ENCODE measurements at places on chromosomes 7 and 10. TPM values are rescaled to one million over a fixed set of nuclear protein-coding genes. Genes with fewer than 3 reads are reported as not detected.
A peak's percentile ranks its signal among the peaks of the same experiment; 100 is the strongest.

Gene CLEC5A
- total RNA-seq, result 0.16 TPM

DNA sequence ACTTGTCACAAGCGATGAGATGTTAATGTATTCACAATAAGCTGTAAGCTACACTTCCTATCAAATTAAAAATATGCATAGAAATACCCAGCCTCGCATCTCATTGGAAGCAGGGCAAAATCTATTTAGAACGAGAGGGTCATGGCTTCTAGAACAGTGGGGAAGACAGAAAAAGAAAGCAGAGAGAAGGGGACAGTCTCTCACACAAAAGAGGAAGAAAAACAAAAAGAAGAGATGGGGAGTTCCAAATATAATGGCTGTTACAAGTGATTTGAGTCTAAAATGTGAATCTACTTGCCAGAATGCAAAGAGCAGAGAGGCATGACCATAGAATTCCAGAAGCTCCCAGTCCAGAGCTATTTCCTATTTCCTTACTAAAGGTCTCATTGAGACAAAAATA is 13.8 kb downstream of the LRRN3 start:
- DNase-seq, result no peak

Gene INPP5F
- total RNA-seq, result 11.4 TPM

DNA sequence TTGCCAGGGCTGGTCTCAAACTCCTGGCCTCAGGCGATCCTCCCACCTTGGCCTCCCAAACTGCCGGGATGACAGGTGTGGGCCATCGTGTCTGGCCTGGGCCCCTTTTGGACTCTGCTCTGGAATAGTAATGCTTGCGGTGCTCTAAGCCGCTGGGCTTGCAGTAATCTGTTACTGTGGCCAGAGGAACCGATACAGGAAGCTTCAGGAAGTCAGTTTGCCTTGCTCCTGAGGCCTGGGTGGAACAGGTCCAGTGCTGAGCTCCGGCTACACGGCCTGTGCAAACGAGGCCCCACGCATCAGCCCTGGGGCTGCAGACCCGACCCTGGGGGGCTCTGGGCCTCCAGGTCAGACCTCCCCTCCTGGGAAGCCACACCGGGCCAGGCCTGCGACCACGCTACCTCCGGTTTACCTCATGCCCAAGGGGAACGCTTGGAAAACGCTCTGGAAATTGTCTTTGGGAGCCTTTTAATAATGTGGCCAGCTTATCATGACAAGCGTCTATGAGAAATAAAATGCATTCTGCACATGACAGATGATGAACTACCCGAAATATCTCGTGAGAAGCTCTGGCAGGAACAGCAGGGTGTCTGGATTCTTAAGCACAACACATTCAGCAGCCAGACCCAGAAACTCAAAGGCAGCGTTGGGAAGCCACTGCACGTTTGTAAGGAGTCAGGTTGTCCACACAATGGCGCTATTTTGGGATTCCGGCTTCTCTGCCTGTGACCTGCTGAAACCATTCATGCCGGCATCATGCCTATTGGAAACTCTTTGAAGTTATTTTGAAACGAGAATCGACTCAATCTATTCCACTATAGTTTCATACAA is 10.1 kb upstream of the ADAP1 start:
- DNase-seq, result peak; percentile 96

- DNase-seq, result no peak
These were observed 29.1 kb downstream of the LAMB1 start for GRCh38 chr7:107973861-107974260.

GRCh38 chr10:642186-642890 is 47.1 kb downstream of the DIP2C start:
- DNase-seq, result no peak

Gene CALN1
- not detected for total RNA-seq

GRCh38 chr10:101217450-101218281 is 11.6 kb downstream of the LBX1 start:
- DNase-seq, result peak; percentile 61

DNA sequence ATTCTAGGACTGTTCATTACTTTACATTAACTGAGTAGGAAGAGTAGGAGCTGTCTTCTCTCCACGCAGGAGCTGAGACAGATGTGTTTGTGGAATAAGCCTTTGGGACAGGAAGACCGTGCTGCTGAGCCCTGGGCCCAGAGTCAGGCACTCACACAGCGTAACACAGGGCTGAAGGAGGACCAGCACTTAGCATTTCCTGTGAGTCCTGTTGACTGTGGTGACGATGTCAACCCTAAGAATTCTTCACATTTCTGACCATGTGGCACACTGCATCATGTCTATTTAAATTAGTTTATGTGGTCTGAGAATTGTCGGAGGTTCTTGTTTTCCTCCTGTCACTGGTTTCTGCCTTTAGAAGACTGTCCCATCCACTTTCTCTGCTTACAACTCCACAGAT is 117.2 kb downstream of the PIP4K2A start:
- peak; percentile 57 for DNase-seq

GRCh38 chr10:46294641-46295220 is 7.9 kb downstream of the ANTXRL start:
- DNase-seq, result no peak

GRCh38 chr7:50156163-50156562 is 63.1 kb upstream of the ZPBP start:
- no peak for DNase-seq

- peak; percentile 38 for DNase-seq
These were observed 309.8 kb downstream of the ADK start for GRCh38 chr10:74460812-74461211.

- peak; percentile 45 for DNase-seq
These were observed 187.8 kb downstream of the GNAT3 start for GRCh38 chr7:80324032-80324431.

DNA sequence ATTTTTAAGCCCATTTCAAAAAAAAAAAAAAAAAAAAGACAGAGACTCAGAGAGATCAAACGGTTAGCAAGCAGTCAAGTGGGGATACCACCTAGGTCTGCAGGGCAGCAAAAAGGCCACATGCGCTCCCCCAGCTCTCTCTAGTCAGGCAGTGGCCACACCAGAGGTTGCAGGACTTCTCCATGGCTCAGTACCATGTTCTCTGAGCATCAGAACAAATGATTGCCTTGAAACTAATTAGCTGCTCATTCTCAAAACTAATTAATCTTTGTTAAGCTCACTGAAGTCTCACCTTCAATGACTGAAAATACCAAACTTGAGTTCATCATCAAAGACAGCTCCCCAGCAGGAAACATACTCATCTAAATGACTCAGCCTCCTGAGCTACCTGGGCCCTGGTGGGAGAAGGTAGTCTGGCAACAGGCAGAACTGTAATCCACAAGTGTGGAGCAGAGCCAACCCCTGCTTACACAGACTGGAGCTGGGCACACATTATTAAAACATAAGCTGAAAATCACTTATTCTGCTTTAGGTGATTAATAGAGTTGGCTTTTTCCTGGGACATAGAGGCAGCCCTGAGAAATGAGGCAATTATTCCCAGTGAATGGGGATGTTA is 319.6 kb downstream of the GRID1 start:
- DNase-seq, result no peak

Gene KIAA1549
- total RNA-seq, result 16.0 TPM

Gene AGR2
- not detected for total RNA-seq

GRCh38 chr7:135856356-135857144 is 107.9 kb upstream of the FAM180A start:
- DNase-seq, result no peak

DNA sequence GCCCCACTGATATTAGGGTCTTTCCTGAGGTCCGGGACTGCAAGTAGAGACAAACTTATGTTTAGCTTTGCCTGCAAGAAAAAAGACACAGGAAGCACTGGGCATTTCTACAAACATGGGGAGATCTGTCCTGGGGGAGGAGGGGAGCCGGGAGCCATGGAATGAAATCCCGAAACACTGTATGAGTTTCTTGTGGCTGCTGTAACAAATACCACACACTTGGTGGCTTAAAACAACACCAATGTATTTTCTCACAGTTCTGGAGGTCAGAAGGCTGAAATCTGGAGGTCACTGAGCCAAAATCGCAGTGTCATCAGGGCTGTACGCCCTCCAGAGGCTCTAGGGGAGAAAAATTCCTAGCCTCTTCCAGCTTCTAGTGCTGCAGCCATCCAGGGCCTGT is 114.0 kb upstream of the CHST15 start:
- DNase-seq, result no peak

DNA sequence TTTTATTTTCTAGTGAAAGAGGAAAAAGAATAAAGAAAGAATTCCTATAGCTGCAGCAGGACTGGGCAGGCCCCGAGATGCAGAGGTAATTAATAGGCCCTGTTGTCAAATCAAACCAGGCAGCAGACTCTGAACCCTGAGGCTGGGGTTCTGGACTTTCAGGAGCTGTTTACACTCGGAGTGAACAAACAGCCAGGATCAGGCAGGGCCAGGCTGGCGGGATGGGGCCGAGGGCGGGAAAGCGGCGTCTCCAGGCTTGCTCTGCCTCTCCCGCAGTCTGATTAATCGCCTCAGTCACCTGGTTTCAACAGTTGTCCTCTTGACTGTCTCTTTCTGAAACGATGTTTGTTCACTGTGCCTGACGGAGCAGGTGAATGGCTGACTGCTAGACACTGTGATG is 675.4 kb upstream of the FOXK1 start:
- DNase-seq, result no peak

GRCh38 chr7:32936689-32937088 is 20.6 kb upstream of the FKBP9 start:
- DNase-seq, result peak; percentile 31

DNA sequence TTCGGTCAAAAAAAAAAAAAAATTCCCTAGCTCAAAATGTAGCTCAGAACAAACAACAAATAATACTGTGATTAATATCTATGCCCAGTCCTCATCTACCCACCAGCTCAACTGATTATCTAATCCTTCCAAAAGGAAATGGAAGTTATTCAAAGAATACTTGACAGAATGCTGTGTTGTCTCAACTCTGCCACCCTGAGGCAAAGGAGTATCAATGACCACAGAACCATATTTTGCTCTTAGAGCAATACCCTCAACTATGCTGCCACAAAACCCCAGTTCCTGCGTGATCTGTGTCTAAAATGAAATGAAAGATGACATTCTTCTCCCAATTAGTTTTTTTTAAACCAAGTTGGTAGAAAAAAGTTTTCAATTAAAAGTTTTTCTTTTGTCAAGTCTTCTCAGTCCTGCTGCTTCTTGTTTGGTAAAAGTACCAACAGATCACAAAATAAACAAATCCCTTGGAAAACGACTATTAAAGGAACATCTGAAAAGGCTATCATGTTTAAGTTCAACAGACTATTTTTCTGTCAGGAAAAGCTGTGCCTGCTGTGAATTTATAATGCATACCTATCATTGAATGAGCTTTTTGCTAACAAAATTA is 21.6 kb downstream of the RBM28 start:
- DNase-seq, result peak; percentile 84

DNA sequence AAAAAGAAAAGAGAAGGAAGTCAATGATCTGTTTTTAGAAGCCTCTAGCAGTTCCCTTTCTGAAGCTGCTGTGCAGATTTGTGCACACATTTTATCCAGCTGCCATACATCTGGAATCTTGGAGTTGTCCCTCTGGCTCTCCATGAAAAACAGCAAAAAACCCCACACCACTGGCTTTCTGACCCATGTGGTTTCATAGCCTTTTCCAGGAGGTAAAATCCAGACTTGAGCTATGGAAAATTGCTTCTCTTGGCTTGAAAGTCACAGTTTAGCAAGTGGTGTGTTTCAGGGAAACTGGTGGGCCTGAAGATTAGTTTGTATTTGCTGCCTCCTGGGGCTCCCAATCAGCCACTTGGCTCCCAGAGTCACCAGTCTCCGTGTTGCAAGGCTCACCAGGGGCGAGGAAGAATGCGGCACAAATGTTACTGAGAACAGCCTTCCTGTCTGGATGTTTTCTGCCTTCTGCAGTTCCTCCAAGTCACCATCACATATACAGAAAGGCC is 50.1 kb upstream of the ADRB1 start:
- peak; percentile 10 for DNase-seq

- DNase-seq, result no peak
These were observed 187.1 kb downstream of the KIF20B start for GRCh38 chr10:89888321-89889070.

Gene TAS2R60
- not detected for total RNA-seq

GRCh38 chr7:77456696-77457095 is 40.5 kb upstream of the GSAP start:
- DNase-seq, result no peak

Gene RAMP3
- total RNA-seq, result not detected

- DNase-seq, result peak; percentile 9
These were observed 4.1 kb downstream of the ERCC6 start for GRCh38 chr10:49534670-49535381.

DNA sequence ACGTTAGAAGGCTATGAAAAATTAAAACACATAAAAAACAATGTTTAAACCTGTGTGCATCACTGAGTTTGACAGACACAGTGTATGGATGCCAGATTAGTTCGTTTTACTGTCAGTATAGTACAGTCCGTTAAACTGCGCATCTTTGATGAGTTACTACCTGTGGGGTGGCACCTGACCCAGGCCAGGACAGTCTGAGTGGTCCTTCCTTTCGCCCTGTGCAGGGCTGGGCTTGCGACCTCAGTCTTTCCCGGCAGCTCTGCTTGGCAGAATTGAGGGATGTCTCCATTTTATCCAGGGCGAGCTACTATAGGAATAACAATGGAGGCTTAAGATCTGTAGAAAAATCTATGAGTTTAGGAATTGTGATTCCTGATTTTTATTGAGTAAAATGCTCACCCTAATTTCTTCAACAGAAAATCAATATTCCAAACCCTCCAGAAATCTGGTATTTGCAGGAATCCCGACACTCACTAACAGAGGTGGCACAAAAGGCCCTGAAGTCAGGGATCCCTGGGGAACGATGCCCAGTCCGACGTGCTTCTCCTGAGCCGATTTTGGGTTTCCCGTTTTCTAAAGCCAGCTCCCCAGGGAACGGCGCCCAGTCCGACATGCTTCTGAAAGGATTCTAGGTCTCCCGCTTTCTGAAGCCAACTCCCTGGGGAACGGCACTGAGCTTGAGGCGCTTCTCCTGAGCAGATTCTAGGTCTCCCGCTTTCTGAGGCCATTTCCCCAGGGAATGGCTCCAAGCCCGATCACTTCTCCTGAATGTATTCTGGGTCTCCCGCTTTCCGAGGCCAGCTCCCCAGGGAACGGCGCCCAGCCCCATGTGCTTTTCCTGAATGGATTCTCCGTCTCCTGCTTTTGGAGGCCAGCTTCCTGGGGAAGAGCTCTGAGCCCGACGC is 377.6 kb downstream of the DNAJB6 start:
- no peak for DNase-seq

Gene UCN3
- not detected for total RNA-seq

Gene CALHM1
- total RNA-seq, result 0.31 TPM

- no peak for DNase-seq
These were observed 63.2 kb downstream of the CCDC3 start for GRCh38 chr10:12938271-12938670.
